SK-MEL-5 (cell line): ENCODE measurements at places on chromosomes 1 and 21. TPM values are rescaled to one million over a fixed set of nuclear protein-coding genes. Genes with fewer than 3 reads are reported as not detected.

DNAJC16 gene
- 11.5 and 15.1 TPM in 2 replicates for total RNA-seq

SAMD13 gene
- 3.4 and 5.9 TPM in 2 replicates for total RNA-seq

WNT4 gene
- total RNA-seq = 0.16 and 0.18 TPM in 2 replicates

HAPLN2 gene
- not detected in 2 replicates for total RNA-seq

KRTAP19-4 gene
- total RNA-seq = not detected in 2 replicates

DCST2 gene
- 0.18 TPM in 1 of 2 replicates, not detected in the other for total RNA-seq

TRNP1 gene
- 29.1 and 29.5 TPM in 2 replicates for total RNA-seq

SYCP1 gene
- total RNA-seq = not detected in 2 replicates

DNASE2B gene
- 0.18 TPM in 1 of 2 replicates, not detected in the other for total RNA-seq
